Progenitor cell of endocrine pancreas (in vitro differentiated cells): ENCODE measurements at places on chromosomes 2 and 18. TPM values are rescaled to one million over a fixed set of nuclear protein-coding genes. Genes with fewer than 3 reads are reported as not detected.

GRCh38 chr2:56474412-56475158 is 290.8 kb downstream of the CCDC85A start:
- no peaks in the 10 kb centered on the region for H3K27me3 ChIP-seq
- H3K4me3 ChIP-seq = no peak overlapping the region
- DNase-seq = no peak

- H3K27me3 ChIP-seq = no peaks in the 10 kb centered on the region
- no peak overlapping the region for H3K27ac ChIP-seq
- no peak overlapping the region for H3K4me3 ChIP-seq
Observed at GRCh38 chr2:28972778-28973335, 8.2 kb upstream of the TOGARAM2 start.

Gene DSG4
- not detected in 2 replicates for total RNA-seq

Gene INHBB
- 0.16 TPM in 1 of 2 replicates, not detected in the other for total RNA-seq

DNA sequence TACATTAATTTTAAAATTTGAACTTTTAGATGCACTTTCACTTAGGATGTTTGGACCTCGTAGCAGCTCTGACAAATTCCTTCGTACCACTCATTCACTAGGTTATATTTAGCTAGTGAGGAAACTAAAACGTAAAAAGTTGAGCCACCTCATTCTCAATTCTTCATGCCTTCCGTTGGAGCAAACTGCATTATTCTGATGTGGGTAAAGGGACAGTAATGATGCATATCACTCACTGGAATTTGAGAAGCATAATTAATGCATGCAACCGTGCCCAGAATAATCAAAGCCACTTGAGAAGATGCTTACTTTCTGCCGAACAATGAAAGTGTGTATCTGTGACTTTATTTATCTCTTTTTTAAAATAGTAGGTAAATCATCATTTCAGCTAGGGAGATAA is 2.2 kb downstream of the CNOT9 start:
- no peak overlapping the region for H3K27ac ChIP-seq
- peaks cover 3% of the 10 kb centered on the region for H3K36me3 ChIP-seq
- DNase-seq = no peak
- peaks cover 28% of the 10 kb centered on the region for H3K4me1 ChIP-seq
- no peaks in the 10 kb centered on the region for H3K27me3 ChIP-seq

DNA sequence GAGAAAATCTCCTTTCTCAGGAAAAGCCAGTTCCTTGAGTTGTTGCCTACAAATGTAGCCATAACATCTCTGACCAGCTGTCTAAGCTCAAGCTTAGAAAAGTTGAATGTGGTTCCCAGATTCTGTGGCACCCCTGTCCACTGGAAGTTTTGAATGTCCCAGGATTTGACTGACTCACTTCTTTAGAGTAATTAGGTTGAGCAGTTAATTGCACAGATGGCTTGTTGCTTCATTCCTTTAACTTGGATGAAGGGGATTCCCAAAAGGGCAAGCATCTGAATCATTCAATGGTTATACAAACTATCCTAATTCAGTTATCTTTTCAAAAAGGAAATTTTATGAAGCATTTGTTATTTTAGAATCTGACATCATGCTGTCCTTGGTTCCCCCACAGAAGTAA is 374.7 kb downstream of the LNPK start:
- H3K27me3 ChIP-seq = no peaks in the 10 kb centered on the region
- no peaks in the 10 kb centered on the region for H3K36me3 ChIP-seq
- no peak for DNase-seq
- no peak overlapping the region for H3K4me3 ChIP-seq

GRCh38 chr2:6445156-6445555 is 420.6 kb downstream of the CMPK2 start:
- no peak overlapping the region for H3K4me3 ChIP-seq
- no peak for DNase-seq
- H3K27me3 ChIP-seq = no peaks in the 10 kb centered on the region
- H3K36me3 ChIP-seq = no peaks in the 10 kb centered on the region
- H3K4me1 ChIP-seq = peaks cover 36% of the 10 kb centered on the region

- H3K36me3 ChIP-seq = peaks cover 10% of the 10 kb centered on the region
- peaks cover 19% of the 10 kb centered on the region for H3K4me1 ChIP-seq
- peak overlapping the region; percentile 73 for H3K27ac ChIP-seq
- H3K27me3 ChIP-seq = no peaks in the 10 kb centered on the region
- no peak overlapping the region for H3K4me3 ChIP-seq
Observed at GRCh38 chr18:58148954-58149471, 105.0 kb downstream of the NEDD4L start.

DNA sequence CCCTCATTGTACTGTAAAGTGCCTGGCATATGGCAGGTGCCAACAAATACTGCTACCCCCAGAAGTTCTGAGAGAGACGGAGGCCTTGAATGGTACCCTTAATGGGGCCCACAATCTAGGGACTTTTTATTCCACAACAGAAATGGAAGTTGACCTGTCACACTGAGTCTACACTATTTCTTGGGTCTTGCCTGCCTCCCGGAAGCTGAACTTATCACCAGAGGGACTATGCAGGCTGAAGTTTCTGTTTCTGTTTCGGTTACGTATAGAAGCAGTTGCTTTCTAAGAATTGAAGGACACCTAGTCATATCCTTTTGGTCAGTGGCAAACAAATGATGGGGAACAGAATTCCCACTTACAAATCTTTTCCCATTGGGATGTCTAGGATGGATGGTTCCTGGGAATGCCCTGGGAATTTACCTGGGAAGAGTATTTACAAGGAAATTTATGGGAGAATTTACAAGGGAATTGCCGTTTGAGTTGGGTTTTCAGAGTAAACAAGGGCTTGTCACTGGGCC is 74.2 kb downstream of the HS1BP3 start:
- H3K36me3 ChIP-seq = no peaks in the 10 kb centered on the region
- no peak overlapping the region for H3K4me3 ChIP-seq
- H3K27me3 ChIP-seq = peaks cover 3% of the 10 kb centered on the region
- no peak for DNase-seq

Gene GALR1
- 2.9 and 4.0 TPM in 2 replicates for total RNA-seq

GRCh38 chr18:77123320-77124231 is 9.0 kb downstream of the MBP start:
- H3K36me3 ChIP-seq = peaks cover 10% of the 10 kb centered on the region
- no peak overlapping the region for H3K4me3 ChIP-seq
- no peaks in the 10 kb centered on the region for H3K27me3 ChIP-seq
- H3K4me1 ChIP-seq = peaks cover 9% of the 10 kb centered on the region
- DNase-seq = no peak

- peaks cover 3% of the 10 kb centered on the region for H3K4me1 ChIP-seq
- H3K36me3 ChIP-seq = no peaks in the 10 kb centered on the region
- no peak for DNase-seq
- H3K27me3 ChIP-seq = no peaks in the 10 kb centered on the region
- no peak overlapping the region for H3K4me3 ChIP-seq
Observed at GRCh38 chr18:61917818-61918217, 25.0 kb upstream of the RNF152 start.

GRCh38 chr2:27720004-27720551 is 51.4 kb upstream of the MRPL33 start:
- peaks cover 5% of the 10 kb centered on the region for H3K4me1 ChIP-seq
- no peak for DNase-seq
- H3K27ac ChIP-seq = no peak overlapping the region
- no peak overlapping the region for H3K4me3 ChIP-seq
